Kasumi-1 (cell line): ENCODE measurements at places on chromosomes 13 and 19.

DNA sequence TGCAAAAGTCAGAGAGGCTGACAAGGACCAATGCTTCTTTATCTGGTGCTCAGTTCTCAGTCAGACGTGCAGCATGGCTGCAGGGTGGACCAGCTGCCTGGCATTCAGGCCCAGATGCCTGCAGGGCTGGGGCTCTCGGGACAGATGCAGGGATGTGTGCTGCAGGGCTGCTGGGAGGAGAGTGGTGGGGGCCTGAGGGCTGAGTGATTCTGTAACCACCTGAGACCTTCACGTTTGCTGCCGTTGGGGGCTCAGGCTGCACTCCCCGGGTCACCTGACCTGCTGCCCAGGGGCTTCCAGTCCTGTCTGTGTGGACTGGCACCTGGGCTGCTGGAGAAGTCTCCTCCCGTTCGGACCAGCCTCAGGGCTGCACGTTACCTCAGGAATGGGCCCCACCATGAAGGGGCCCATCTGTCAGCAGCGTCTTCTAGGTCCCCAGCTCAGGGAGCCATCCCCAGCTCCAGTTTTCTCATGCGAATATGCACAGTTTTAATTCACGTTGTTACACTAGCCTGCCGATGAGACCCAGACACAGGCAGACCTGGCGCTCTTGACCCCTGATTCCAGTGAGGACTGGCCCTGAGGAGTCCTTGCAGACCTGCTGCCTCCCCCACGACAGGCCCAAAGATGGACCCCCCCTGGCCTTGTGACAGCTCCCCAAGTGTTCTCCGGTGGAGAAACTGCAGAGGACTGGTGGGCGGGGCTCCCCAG is 16.9 kb downstream of the KCTD15 start:
- DNase-seq = no peak

- DNase-seq = no peak
These were observed 79.5 kb downstream of the MYO16 start for GRCh38 chr13:108708921-108709320.

DNA sequence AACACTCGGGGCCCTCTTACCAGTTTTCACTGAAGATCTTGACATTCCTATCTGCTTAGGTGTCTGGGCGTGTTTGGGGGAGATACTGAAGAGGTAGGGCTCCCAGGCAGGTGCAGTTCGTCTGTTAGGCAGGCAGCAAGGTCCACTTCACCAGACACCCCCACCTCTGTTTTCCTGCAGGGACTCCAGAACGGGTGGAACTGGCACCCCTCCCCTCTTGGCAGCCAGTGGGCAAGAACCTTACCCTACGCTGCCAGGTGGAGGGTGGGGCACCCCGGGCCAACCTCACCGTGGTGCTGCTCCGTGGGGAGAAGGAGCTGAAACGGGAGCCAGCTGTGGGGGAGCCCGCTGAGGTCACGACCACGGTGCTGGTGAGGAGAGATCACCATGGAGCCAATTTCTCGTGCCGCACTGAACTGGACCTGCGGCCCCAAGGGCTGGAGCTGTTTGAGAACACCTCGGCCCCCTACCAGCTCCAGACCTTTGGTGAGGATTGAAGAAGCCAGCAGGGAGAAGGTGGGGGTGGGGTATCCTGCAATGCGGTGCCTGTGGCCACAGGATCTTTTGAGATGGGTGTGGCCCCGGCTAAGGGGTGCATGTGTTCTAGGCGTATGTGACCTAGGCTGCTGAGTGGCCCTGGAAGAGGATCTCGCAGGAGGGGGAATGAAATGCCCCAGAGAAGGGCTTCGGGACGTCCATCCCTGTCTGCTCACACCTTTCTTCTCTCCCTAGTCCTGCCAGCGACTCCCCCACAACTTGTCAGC is 3.3 kb upstream of the ICAM4 start:
- DNase-seq = no peak

GRCh38 chr13:113978741-113979481 is 5.0 kb upstream of the C13orf46 start:
- no peak for DNase-seq

- no peak for DNase-seq
These were observed 45.9 kb upstream of the ATP11A start for GRCh38 chr13:112643759-112644459.

- no peak for DNase-seq
These were observed 27.2 kb upstream of the CBY2 start for GRCh38 chr13:45674908-45675307.

DNA sequence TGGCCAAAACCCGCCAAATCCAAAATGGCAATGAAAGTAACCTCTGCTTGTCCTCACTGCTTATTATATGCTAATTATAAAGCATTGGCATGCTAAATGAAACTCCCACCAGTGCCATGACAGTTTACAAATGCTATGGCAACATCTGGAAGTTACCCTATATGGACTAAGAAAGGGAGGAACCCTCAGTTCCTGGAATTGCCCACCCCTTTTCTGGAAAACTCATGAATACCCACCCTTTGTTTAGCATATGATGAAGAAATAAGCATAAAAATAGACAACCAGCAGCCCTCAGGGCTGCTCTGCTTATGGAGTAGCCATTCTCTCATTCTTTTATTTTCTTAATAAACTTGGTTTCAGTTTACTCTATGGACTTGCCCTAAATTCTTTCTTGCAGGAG is 269.8 kb downstream of the OLFM4 start:
- no peak for DNase-seq

GRCh38 chr13:37870895-37871550 is 1.5 kb upstream of the TRPC4 start:
- DNase-seq = no peak

- DNase-seq = no peak
These were observed 522.6 kb downstream of the RFC3 start for GRCh38 chr13:34340534-34340933.

GRCh38 chr13:34833562-34834182 is 108.4 kb upstream of the NBEA start:
- no peak for DNase-seq
